CD4-positive, alpha-beta T cell treated with Interleukin-6 at 100 ng/mL for 8 hours (primary cell): ENCODE measurements at places on chromosomes 5 and 9.

DNA sequence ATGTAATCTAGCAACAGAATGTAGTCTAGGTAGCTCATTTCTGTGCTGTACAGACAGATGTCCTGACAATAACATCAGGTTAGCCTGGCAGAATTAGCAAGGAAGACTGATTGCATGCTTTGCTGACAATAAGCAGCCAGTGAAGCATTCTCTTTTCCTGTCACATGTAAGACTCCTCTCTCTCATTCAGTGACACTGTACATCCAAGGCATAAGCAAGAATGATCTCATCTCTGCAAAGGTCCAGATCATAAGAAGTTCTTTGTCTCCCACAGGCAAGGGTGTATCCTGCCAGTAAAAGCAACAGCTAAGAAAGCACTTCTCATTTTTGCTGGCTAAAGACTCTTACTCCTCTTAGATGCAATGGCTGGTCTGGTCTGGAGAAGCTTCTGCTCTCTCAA is 861.8 kb downstream of the TAF11L14 start:
- no peak for DNase-seq

DNA sequence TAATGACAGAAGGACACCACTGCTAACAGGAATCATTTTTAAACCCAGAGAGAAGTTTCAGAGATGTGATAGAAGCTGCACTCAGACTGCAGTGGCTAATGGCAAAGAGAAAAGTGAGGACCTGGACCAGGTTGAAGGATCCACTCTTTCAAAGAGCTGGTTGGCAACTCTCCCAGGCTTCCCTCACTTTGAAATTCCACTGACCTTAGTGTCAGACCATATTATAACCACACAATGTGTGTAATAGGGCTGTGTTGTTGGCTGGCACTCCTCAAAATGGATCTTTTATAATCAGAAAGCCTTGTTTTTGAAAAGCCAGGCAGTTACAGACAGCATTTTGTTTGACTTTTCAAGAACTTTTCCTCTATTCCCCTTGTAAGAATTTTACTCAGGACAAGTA is 280.7 kb downstream of the PRELID2 start:
- DNase-seq, result no peak

DNA sequence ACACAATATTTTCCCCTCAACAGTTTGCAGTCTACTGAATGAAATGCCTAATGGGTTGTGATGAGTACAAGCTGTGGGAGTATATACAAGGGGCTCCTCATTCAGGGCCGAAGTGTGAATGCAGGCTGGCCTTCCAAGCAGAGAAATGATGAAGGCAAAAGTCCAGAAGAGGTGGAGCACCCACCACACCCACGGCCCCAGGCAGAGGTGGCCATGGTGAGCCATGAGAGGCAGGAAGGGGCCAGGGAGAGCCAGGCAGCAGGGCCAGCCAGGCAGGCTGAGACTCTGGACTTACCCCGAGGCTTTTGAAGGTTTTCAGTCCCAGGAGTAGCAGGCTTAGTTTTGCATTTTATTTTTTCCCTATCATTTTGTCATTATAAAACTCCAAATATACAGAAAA is 218.1 kb downstream of the AUH start:
- no peak for DNase-seq

- peak; percentile 83 for DNase-seq
These were observed 34.5 kb upstream of the TCF7 start for GRCh38 chr5:134079748-134080581.
